CD4-positive, alpha-beta memory T cell (primary cell): ENCODE measurements at places on chromosomes 2 and 18. TPM values are rescaled to one million over a fixed set of nuclear protein-coding genes. Genes with fewer than 3 reads are reported as not detected.

REG3G gene
- total RNA-seq, result not detected

SERPINB10 gene
- not detected for total RNA-seq

MROH2A gene
- total RNA-seq, result not detected

NR4A2 gene
- 2.1 TPM for total RNA-seq

CCDC68 gene
- total RNA-seq, result not detected

ZNF521 gene
- not detected for total RNA-seq

LCT gene
- total RNA-seq, result 0.06 TPM

RBM44 gene
- 1.1 TPM for total RNA-seq

ICOS gene
- 52.9 TPM for total RNA-seq

ABCB11 gene
- not detected for total RNA-seq

IL36G gene
- total RNA-seq, result not detected

GAL3ST2 gene
- not detected for total RNA-seq
